ENCODE measurements at places on chromosomes 11 and 22.

DNA sequence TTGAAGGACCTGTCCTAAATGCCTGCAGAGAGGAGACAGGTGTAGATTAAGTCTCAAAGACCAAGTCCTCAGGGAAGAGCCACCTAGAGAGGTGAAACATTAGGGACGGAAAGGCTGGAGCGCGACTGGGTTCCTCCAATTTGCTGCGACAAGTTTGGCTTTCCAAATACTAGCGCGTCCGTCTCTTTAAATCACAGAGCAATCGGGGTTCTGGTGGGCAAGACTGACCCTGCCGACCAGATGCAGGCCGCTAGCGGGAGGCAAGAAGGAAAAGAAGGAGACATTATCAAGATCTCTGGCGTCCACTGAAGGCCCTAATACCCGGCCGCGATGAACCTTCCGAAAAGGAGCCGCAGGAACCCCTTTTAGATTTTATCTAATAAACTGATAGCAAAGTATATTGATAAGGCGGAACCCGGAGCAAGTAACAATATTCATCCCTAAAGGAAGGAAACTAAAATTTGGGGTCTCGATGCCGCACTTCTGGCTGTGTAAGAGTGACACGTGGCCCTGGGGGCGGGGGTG lies 128.2 kb upstream of the C11orf58 start:
- DNase-seq, result no peak

GRCh38 chr11:112856591-112856990 lies 104.6 kb upstream of the NCAM1 start:
- no peak for DNase-seq

- no peak for DNase-seq
These were observed 104.3 kb upstream of the BLID start for GRCh38 chr11:122220321-122220720.

- no peak for DNase-seq
These were observed 6.2 kb upstream of the MPEG1 start for GRCh38 chr11:59218893-59219292.

Data from NCI-H1417 (cell line).